ENCODE measurements at places on chromosomes 11 and 22. TPM values are rescaled to one million over a fixed set of nuclear protein-coding genes. Genes with fewer than 3 reads are reported as not detected.
A peak's percentile ranks its signal among the peaks of the same experiment; 100 is the strongest.

DNA sequence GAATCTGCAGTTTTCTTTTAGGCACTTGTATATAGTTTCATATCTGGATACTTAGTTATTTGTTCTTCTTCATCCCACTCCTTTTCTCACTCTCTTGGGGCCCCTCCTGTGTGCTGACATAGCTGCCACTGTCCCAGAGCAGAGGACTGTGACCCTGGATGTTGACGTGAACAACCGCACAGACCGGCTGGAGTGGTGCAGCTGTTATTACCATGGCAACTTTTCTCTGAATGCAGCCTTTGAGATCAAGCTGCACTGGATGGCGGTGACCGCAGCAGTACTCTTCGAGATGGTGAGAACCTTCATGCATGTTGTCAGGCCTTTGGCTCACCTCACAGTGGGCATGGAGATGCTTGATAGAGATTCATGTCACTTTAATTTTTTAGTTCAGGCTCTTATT is 50.9 kb upstream of the YWHAH start:
- H3K27ac ChIP-seq = no peak overlapping the region
- no peaks in the 10 kb centered on the region for H3K27me3 ChIP-seq
- H3K4me1 ChIP-seq = no peaks in the 10 kb centered on the region
- no peak for DNase-seq
- peaks cover 12% of the 10 kb centered on the region for H3K36me3 ChIP-seq

- H3K4me3 ChIP-seq = no peak overlapping the region
- no peak overlapping the region for H3K27ac ChIP-seq
- H3K4me1 ChIP-seq = peaks cover 2% of the 10 kb centered on the region
- no peak for DNase-seq
Measured at GRCh38 chr11:32318071-32319055, 117.0 kb downstream of the WT1 start.

The C22orf31 gene
- not detected for total RNA-seq

- H3K4me3 ChIP-seq = no peak overlapping the region
- H3K27me3 ChIP-seq = no peaks in the 10 kb centered on the region
- H3K4me1 ChIP-seq = no peaks in the 10 kb centered on the region
Measured at GRCh38 chr11:90795746-90796145, 572.9 kb upstream of the CHORDC1 start.

GRCh38 chr11:35330931-35331330 is 88.4 kb downstream of the SLC1A2 start:
- peaks cover 10% of the 10 kb centered on the region for H3K4me1 ChIP-seq
- DNase-seq = no peak
- H3K27me3 ChIP-seq = no peaks in the 10 kb centered on the region
- no peaks in the 10 kb centered on the region for H3K36me3 ChIP-seq
- no peak overlapping the region for H3K27ac ChIP-seq

GRCh38 chr22:44645083-44645482 is 56.9 kb upstream of the PRR5 start:
- H3K27me3 ChIP-seq = peaks cover 51% of the 10 kb centered on the region
- H3K27ac ChIP-seq = no peak overlapping the region
- DNase-seq = no peak
- no peak overlapping the region for H3K4me3 ChIP-seq

The MS4A15 gene
- not detected for total RNA-seq

GRCh38 chr11:81278991-81279390 is 1454.7 kb downstream of the FAM181B start:
- no peak overlapping the region for H3K27ac ChIP-seq
- DNase-seq = no peak
- no peaks in the 10 kb centered on the region for H3K36me3 ChIP-seq
- no peaks in the 10 kb centered on the region for H3K4me1 ChIP-seq

The MPZL3 gene
- total RNA-seq = 13.4 TPM

DNA sequence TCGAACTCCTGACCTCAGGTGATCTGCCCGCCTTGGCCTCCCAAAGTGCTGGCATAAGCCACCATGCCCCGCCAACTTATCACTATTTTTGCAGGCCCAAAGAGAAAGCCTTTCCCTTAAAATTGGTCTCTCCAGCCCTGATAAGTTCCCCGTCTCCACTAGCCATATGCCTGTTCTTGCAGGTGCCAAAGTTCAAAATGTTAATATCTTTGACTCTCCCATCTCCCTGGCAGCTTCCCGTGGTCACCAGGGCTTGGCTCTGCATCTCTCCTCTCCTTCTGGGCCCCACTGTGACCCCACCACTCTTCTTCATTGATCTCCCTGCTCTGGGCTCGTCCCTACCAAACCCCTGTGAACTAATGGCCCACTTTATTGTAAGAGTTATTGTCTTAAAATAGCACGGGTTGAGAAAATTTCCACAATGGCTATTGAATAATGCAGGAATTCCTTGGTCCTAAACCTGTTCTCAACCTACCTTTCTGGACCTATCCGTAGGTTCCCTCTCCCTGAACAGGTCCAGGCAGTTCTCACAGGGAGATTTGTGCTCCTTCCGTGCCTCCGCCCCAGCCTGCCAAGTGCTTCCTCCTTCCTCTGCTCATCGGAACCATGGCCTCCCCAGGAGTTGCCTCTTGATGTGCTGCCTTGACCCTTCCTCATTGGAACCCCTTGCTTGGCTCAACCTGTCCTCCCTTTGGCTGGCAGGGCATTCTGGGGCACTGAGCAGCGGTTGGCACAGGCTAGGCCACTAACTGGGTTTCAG is 147.5 kb downstream of the DSCAML1 start:
- H3K36me3 ChIP-seq = no peaks in the 10 kb centered on the region
- peaks cover 95% of the 10 kb centered on the region for H3K27me3 ChIP-seq
- H3K4me1 ChIP-seq = no peaks in the 10 kb centered on the region
- DNase-seq = no peak

DNA sequence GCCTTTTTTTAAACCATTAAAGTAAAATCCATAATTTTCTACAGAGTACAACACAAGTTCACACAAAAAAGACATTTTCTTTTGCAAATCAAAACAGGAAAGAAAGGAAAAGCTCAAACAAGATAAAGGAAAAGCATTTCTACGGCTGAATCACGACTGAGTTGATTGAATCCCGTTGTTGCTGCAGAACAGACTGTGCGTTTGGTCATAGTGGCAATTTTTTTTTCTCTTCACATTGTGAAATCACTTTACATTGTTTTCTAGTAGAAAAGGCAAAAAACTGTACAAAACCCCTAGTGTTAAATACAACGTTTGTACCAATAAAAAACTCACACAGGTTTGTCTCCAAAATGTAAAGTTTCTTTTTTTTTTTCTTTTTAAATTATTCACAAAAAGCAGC is 17.3 kb upstream of the RAPSN start:
- H3K27me3 ChIP-seq = no peaks in the 10 kb centered on the region
- H3K4me1 ChIP-seq = peaks cover 22% of the 10 kb centered on the region
- H3K27ac ChIP-seq = 0 out of 2 replicates have a peak overlapping the region, but pooled peaks have one; percentile 5
- DNase-seq = no peak
- H3K4me3 ChIP-seq = no peak overlapping the region
- H3K36me3 ChIP-seq = peaks cover 31% of the 10 kb centered on the region

The SHANK2 gene
- 50.5 TPM for total RNA-seq

DNA sequence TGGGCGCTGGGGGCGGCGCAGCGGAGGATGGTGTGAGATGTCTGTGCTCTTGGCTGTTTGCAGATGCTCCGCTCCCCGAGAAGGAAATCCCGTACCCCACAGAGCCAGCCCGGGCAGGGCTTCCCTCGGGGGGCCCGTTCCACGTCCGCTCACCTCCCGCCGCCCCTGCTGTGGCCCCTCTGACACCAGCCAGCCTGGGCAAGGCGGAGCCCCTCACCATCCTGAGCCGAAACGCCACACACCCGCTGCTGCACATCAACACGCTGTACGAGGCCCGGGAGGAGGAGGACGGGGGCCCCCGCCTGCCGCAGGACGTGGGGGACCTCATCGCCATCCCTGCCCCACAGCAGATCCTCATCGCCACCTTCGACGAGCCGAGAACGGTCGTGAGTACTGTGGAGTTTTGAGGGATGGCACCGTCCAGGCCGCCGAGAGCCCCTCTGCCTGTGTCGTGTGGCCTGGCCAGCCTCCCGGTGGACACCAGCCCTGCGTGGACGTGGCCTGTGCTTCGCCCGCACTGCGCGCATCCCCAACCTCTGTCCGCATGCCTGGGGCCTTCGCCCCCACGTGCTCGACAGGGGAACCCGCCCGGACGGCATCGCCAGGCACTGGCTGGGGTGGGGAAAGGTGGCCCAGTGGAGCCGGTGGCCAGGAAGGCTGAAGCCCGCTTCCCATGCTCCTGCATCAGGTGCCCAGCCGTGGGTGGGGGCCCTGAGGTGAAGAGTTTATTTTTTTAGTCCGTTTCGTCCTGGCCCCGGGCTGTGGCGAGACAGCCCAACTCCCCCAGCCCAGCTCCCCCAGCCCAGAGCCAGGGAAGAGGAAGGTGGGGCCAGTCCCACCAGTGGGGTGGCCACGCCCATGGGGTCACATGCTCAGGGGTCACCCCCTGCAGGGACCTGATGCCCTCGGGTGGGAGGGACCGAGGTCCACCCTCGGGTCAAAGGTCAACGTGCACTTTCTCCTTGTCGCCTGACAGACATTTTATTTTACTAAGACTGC is 6.5 kb upstream of the TRABD start:
- no peaks in the 10 kb centered on the region for H3K36me3 ChIP-seq
- H3K4me1 ChIP-seq = peaks cover 5% of the 10 kb centered on the region
- no peak for DNase-seq
- no peak overlapping the region for H3K4me3 ChIP-seq
- H3K27ac ChIP-seq = no peak overlapping the region
- no peaks in the 10 kb centered on the region for H3K27me3 ChIP-seq

- no peak overlapping the region for H3K4me3 ChIP-seq
- H3K27ac ChIP-seq = no peak overlapping the region
- no peaks in the 10 kb centered on the region for H3K27me3 ChIP-seq
- H3K4me1 ChIP-seq = peaks cover 24% of the 10 kb centered on the region
- H3K36me3 ChIP-seq = 0 out of 2 replicates have a peak, but pooled peaks cover 5% of the 10 kb centered on the region
- no peak for DNase-seq
Measured at GRCh38 chr11:101759771-101760450, 154.9 kb upstream of the CEP126 start.

DNA sequence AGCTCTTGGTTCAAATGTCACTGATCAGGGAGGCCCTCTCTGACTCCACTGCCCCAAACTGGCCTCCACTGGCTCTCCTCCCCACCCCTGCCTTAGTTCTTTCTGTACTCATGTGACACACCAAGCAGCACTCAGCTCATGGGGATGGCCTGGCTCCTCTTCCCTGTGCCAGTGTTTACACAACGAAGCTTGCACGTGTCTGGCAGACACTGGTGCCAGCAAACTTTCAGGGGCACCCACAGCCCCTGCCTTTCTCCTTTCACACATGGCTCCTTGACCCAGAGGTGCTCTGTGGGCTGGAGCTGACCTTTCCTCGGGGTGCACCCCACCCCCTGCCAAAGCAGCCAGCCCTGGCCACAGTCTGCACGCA is 37.6 kb upstream of the PARVG start:
- DNase-seq = no peak
- no peaks in the 10 kb centered on the region for H3K36me3 ChIP-seq
- no peak overlapping the region for H3K27ac ChIP-seq
- no peak overlapping the region for H3K4me3 ChIP-seq
- no peaks in the 10 kb centered on the region for H3K27me3 ChIP-seq

DNA sequence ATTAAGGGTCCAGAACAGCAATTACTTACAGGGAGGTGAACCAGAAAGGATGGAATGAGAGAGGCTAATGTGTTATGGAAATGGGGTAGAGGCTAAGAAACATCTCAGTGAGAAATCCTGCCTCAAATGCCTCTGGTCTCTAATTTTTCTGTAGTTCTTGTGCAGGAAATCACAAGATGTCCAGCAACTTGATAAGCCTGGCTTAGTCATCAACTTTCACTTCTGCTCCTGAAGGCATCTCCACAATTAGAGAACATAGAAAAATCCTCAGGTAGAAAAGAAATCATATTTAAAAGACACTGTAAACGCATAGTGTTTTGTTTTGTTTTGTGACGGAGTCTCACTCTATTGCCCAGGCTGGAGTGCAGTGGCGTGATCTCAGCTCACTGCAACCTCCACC is 18.7 kb downstream of the MRGPRX4 start:
- no peak overlapping the region for H3K4me3 ChIP-seq
- peaks cover 45% of the 10 kb centered on the region for H3K27me3 ChIP-seq
- H3K4me1 ChIP-seq = no peaks in the 10 kb centered on the region
- H3K36me3 ChIP-seq = no peaks in the 10 kb centered on the region
- H3K27ac ChIP-seq = no peak overlapping the region

GRCh38 chr11:103987629-103988594 is 48.5 kb upstream of the DDI1 start:
- H3K4me1 ChIP-seq = 0 out of 2 replicates have a peak, but pooled peaks cover 5% of the 10 kb centered on the region
- no peaks in the 10 kb centered on the region for H3K36me3 ChIP-seq
- H3K27me3 ChIP-seq = no peaks in the 10 kb centered on the region
- H3K4me3 ChIP-seq = no peak overlapping the region

GRCh38 chr11:84437071-84437980 is 1151.2 kb upstream of the CCDC90B start:
- H3K4me3 ChIP-seq = peak overlapping the region; percentile 41
- no peak overlapping the region for H3K27ac ChIP-seq
- H3K27me3 ChIP-seq = no peaks in the 10 kb centered on the region
- H3K4me1 ChIP-seq = no peaks in the 10 kb centered on the region
- no peak for DNase-seq
- no peaks in the 10 kb centered on the region for H3K36me3 ChIP-seq

DNA sequence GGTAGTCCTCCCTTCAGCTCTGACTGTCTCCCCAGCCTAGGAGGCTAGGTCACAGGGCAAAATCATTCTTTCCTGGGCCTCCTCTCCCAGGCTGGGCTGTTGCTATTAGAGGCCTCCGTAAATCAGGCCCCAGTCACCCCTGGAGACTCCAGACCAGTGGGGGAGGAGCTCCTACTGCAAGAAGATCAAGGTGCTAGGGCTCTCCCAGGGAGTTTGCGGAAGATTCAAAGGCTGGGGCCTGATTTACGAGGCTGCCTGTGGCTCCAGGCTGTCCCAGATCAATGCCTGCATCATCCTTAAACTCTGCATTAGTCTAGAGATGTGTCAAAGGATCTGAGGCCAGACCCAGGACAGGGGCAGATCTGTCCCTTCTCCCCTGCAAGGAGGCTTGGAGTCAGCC is 346.2 kb downstream of the TENM4 start:
- H3K4me1 ChIP-seq = no peaks in the 10 kb centered on the region
- DNase-seq = no peak
- no peak overlapping the region for H3K4me3 ChIP-seq

- H3K36me3 ChIP-seq = no peaks in the 10 kb centered on the region
- H3K27me3 ChIP-seq = no peaks in the 10 kb centered on the region
- H3K4me1 ChIP-seq = peaks cover 30% of the 10 kb centered on the region
- H3K4me3 ChIP-seq = no peak overlapping the region
- H3K27ac ChIP-seq = peak overlapping the region; percentile 66
Measured at GRCh38 chr11:8732324-8732670, 49.7 kb downstream of the RPL27A start.

DNA sequence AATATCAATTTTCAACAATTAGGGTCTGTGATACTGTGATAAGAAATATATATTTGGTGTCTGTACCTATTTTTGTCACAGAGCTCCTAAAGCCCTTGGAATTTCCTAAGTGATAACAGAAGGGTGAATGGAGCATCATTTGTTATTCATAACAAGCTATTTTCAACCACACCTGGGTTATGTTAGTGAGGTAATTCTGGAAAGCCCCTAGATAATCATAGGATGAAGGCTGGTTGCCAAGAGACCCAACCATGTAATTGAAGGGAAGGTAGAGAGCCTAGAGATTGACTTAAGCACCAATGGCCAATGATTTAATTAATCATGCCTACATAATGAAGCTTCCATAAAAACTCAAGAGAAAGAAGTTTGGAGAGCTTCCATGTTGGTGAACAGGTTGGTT is 109.4 kb downstream of the KIF18A start:
- no peak overlapping the region for H3K4me3 ChIP-seq
- H3K27ac ChIP-seq = no peak overlapping the region
- DNase-seq = no peak

GRCh38 chr11:14635546-14635945 is 8.1 kb upstream of the PDE3B start:
- no peaks in the 10 kb centered on the region for H3K4me1 ChIP-seq
- no peaks in the 10 kb centered on the region for H3K27me3 ChIP-seq
- H3K4me3 ChIP-seq = no peak overlapping the region
- no peak for DNase-seq
- H3K27ac ChIP-seq = no peak overlapping the region
- no peaks in the 10 kb centered on the region for H3K36me3 ChIP-seq

Measured in PC-9 (cell line).